Brain microvascular endothelial cell (primary cell): ENCODE measurements at places on chromosomes 4 and X.

DNA sequence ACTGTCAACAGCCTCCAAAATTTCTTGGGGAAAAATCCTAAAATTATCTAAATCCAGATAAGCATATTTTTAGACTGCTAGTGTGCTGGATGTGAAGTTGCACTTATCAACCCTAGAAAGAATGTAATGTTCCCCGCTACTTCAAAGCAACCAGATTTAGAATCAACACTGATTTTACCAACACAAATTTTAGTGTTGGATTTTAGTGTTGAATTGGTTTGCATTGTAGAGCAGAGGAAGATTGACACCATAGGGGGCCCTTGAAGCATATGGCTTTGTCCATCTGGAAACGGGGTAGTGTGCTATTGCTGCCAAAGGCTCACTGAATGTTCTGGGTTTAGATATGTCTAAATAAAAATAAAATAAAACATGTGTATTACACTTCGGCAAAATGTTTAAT lies 126.3 kb upstream of the EMCN start:
- no peak for DNase-seq

- no peak for DNase-seq
Observed at GRCh38 chr4:57410331-57411052, 300.3 kb upstream of the IGFBP7 start.

DNA sequence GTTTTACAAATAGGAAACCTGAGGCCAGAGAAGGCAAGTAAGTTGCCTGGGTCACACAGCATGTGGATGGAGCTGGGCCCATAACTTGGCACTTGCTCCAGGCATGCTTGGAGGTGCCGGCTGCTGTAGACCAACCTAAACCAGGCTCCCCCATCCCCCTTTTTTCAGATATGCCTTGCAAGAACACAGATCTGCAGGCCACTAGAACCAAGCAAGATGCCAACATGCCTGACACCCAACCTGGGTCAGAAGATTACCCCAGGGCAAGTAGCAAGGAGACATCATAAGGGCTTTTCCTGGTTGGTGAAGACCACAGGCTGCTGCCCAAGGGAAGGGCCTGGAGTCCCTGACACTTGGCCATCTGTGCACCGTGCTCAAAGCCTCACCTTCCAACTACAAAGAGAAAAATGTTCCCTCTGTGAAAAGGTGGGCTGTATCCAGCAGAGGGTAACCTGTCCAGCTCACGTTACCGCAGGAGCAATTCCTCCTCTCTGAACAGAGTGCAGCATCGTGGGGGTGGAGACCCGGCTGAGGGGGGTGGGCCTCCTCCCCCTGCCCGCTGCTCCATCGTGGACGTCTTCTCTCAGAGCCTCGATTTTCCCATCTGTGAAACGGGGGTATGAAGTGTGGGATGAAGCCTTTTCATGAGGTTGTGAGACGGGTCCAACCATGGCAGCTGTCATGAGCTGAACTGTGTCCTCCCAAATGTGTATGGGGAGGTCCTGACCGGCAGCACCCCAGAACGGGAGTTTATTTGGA lies 23.0 kb downstream of the HMX1 start:
- DNase-seq = no peak

DNA sequence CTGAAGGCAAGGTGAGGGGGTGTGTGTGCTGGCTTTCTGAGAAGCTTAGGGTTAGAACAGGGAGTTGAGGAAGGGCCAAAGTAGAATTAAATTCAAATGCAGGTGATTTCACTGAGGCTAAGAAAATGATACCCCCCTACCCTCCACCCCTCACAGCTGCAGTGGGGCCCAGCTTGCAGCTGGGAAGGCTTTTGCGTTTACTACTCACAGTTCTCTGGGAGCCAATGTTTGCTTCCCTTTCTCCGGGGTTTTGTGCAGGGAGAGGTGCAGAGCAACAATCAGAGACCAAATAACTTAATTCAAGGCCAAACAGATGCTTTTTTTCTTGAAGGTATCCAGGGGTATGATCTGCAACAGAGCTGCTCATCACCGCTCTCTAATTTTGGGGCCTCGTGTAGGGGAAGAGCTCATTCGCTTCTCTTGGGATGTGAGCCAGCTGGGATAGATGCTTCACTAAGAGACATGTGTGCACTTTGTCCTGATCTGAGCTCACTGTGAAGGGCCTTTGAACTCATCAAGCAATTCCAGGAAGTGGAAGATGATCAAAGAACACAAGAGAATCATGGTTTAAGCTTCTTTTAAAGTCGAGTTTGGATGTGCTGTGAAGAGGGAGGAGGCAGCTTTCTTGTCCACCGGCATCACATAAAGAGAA lies 122.7 kb upstream of the C1GALT1C1 start:
- DNase-seq = no peak

GRCh38 chr4:52234561-52235440 lies 183.7 kb downstream of the SPATA18 start:
- DNase-seq = peak; percentile 17

DNA sequence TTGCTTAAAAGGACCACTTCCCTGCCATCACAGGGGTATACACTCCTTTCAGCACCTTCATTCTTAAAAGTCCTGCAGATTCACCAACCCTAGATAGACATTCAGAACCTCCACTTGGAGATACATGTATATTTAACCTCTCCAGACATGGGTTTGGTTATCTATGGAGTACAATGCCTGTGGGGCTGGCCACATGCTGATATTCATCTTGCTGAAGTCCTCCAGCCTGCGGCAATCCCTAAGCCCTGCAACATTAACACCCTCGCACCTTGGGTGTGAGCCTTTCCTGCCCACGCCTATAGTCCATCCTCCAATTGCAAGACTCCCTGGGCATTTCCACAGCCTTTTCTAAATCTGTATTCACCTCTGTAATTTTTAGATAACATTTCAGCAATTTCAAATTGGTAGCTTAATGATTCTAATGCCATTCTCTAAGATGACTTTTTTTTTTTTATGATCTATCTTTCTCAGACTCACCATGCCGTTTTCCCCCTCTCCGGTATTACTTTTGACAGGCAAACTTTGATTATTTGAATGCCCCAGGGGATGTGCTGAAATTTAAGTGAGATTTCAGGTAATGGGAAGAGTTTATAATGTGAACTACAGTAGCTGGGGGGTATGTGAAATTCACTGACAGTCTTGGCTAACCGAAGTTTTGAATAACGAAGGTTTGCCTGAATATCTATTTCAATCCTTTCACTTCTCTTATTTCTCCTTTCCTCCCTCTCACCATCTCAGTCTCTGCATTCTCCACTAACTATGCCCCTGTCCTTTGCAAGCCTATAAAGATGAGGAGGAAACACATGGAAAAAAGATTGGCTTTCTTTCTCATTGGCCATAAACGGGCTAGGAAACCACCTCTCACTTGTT lies 24.1 kb downstream of the CCDC149 start:
- no peak for DNase-seq

- peak; percentile 64 for DNase-seq
Observed at GRCh38 chr4:4990857-4991540, 28.3 kb downstream of the CYTL1 start.

DNA sequence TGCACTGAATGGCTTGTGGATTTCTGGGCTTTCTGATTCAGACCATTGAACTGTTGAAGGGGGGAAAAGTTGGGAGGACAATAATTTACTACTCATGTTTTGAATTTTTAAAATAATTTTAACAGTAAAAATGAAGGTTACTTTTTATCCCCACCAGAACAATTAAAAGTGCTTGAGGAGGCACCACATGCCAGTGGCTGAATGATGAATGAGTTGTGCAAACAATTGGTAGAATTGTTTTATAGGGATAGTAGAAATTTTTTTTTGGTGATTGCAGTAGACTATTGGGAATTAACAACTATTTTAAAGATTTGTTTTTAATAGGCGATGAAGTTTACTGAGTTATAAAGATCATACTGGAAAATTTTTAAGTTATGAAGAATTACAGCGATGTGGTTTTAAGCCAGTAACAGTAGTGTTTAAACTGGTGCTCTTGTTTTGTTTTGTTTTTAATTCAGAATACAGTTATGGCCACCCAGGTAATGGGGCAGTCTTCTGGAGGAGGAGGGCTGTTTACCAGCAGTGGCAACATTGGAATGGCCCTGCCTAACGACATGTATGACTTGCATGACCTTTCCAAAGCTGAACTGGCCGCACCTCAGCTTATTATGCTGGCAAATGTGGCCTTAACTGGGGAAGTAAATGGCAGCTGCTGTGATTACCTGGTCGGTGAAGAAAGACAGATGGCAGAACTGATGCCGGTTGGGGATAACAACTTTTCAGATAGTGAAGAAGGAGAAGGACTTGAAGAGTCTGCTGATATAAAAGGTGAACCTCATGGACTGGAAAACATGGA lies 2.7 kb downstream of the REST start:
- no peak for DNase-seq
